ENCODE measurements at places on chromosomes 5 and 9. TPM values are rescaled to one million over a fixed set of nuclear protein-coding genes. Genes with fewer than 3 reads are reported as not detected.

The IGFBPL1 gene
- total RNA-seq: not detected

The MOB3B gene
- total RNA-seq: 8.5 TPM

The CDC14B gene
- 13.3 TPM for total RNA-seq

The FOXD4L4 gene
- total RNA-seq: not detected

The SPARC gene
- 998 TPM for total RNA-seq

The LHX3 gene
- total RNA-seq: not detected

The ADAMTS19 gene
- under 0.01 TPM for total RNA-seq

The PCDHGB1 gene
- total RNA-seq: 0.77 TPM

The ZNF608 gene
- 48.3 TPM for total RNA-seq

The SPATA31A3 gene
- total RNA-seq: not detected

The GFI1B gene
- not detected for total RNA-seq

The ADRB2 gene
- 2.7 TPM for total RNA-seq

The BTNL8 gene
- not detected for total RNA-seq

The MYO10 gene
- 162 TPM for total RNA-seq

The SPINK13 gene
- total RNA-seq: not detected

The CKMT2 gene
- 1.1 TPM for total RNA-seq

The SLC6A19 gene
- total RNA-seq: not detected

The SLC24A2 gene
- under 0.01 TPM for total RNA-seq

The SNAPC3 gene
- total RNA-seq: 30.6 TPM

The ANKRD18A gene
- under 0.01 TPM for total RNA-seq

The TNIP1 gene
- 40.3 TPM for total RNA-seq

The CDO1 gene
- total RNA-seq: 2.2 TPM

The NSUN2 gene
- total RNA-seq: 67.3 TPM

The ST8SIA4 gene
- total RNA-seq: 0.73 TPM

The CCL28 gene
- 37.8 TPM for total RNA-seq

The FAM170A gene
- total RNA-seq: not detected

The IL17B gene
- total RNA-seq: not detected

The FCN1 gene
- total RNA-seq: not detected

The OMD gene
- total RNA-seq: not detected

The OLFML2A gene
- under 0.01 TPM for total RNA-seq

The CBY3 gene
- total RNA-seq: 0.36 TPM

The GABRA6 gene
- total RNA-seq: not detected

The CDHR2 gene
- total RNA-seq: not detected

The NMUR2 gene
- not detected for total RNA-seq

The ATP6V0E1 gene
- 232 TPM for total RNA-seq

The ITK gene
- 1.4 TPM for total RNA-seq

The TTC23L gene
- 2.2 TPM for total RNA-seq

The TLX3 gene
- not detected for total RNA-seq

The SPATA31E1 gene
- total RNA-seq: under 0.01 TPM

The PLAC8L1 gene
- total RNA-seq: not detected

The PDCD1LG2 gene
- total RNA-seq: 4.3 TPM

The IFNA14 gene
- total RNA-seq: not detected

The PDLIM7 gene
- total RNA-seq: 34.8 TPM

The TAF11L10 gene
- not detected for total RNA-seq

The C8G gene
- not detected for total RNA-seq

The MCIDAS gene
- total RNA-seq: not detected

The UAP1L1 gene
- total RNA-seq: 34.4 TPM

The HTR1A gene
- total RNA-seq: not detected

The HAVCR2 gene
- under 0.01 TPM for total RNA-seq

The STC2 gene
- not detected for total RNA-seq

The PCDHGA11 gene
- 3.7 TPM for total RNA-seq

The PLPP7 gene
- 6.3 TPM for total RNA-seq

The ADCY2 gene
- 1.7 TPM for total RNA-seq

The GPSM1 gene
- total RNA-seq: 40.0 TPM

The CDH9 gene
- total RNA-seq: not detected
